ENCODE measurements at places on chromosomes 5 and 9.

- DNase-seq: no peak
Measured at GRCh38 chr9:124264823-124265233, 7.1 kb downstream of the NEK6 start.

DNA sequence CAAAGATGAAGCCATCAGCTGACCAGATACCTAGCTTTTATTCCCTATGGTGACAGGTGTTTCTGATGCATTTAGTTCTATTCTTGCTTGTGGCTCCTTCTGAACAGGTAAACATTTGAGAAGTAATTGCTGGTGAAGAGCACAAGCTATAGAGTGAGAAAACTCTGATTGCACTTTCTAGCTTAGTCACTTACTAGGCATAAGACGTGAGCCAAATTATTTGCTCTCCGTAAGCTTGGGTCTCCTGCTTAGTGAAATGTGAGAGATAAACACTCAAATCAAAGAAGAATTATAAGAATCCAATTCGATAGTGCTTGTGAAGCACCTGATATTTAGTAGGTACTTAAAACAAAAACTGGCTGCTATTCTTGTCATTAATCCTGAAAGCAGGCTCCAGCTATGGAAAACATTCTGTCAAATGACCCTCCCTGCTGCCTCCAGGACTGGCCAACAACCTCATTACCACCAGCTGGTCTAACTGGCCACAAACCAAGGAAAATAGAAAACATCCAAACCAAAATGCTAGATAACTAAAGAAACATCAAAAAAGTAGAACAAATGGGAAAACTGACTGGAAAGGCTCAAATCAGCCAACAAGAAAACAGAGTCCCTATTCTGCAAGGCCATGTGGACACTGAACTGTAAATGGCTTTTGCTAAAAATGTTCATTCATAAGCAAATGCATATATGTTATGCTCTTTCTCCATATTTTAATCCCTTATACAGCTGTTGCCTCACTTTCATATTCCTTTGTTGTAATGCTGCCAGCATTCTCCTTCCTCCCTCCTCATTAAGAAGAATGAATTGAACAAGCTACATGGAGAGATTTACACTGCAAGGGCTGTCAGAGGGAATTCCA, 616.1 kb downstream of the DTWD2 start:
- no peak for DNase-seq

- DNase-seq: no peak
Measured at GRCh38 chr5:54615381-54615780, 97.8 kb downstream of the SNX18 start.

- no peak for DNase-seq
Measured at GRCh38 chr9:129458663-129459546, 162.0 kb downstream of the C9orf50 start.

- no peak for DNase-seq
Measured at GRCh38 chr9:15982182-15982581, 429.3 kb downstream of the CCDC171 start.
